Umbilical cord (tissue), 2 donors: ENCODE measurements at places on chromosomes 7 and 10. TPM values are rescaled to one million over a fixed set of nuclear protein-coding genes. Genes with fewer than 3 reads are reported as not detected.

SLC13A4 gene
- 6.5 TPM for total RNA-seq

GRCh38 chr7:103114576-103115008 lies 34.3 kb downstream of the NAPEPLD start:
- no peak for DNase-seq

DNA sequence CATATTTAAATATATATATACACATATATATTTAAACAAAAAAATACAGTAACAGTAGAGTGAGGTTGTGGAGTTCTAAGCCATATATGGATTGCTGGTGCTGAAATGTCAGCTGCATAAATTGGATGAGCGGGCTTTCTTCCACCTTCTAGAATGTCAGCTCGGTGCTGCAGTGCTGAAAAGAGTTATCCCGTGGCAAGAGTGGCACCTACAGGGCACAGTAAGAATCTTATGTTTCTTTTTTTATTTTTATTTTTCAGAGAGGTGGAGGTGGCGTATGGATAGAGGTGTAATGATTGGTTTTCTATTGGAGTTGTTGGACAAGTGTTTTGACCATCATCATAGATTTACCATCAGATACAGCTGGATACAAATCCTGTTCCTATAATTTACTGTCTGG lies 86.2 kb upstream of the DYNC1I1 start:
- peak; percentile 66 for DNase-seq

DNA sequence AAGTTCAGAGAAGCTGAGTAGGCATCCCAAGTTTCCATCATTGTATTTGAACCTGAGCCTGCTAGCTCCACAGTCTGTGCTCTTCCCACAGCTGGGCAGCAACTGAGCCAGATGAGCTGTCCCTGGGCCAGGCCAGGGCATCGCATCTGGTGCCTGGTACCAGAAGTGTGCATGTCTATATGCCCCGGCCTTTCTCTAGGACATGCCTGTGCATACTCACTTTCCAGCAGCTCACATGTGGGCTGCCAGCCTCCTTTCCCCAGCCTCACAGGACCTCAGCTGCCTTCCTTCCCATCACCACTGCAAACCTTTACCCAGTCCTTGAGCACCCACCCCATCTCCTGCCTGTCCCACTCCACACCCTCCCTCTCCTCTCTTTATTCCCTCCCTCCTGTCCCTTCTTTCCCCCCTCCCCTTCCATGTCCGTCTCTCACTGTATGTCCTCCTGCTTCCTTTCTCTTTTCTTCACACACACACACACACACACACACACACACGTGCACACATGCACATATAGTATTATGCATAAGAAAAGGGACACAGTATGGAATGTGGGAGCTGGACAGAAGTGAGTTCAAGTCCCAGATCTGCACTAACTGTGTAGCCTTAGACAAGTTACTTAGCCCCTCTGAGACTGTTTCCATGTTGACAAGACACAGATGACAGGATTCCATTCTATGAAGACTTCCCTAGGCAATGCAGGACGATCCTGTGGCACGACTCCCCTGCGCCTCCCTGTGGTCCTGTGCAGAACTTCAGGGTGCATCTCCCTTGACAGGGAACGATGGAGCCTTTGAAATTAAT lies 10.9 kb downstream of the CDHR1 start:
- DNase-seq, result peak; percentile 6
